WERI-Rb-1 (cell line): ENCODE measurements at places on chromosomes 11 and 22.

GRCh38 chr11:43419460-43419859 lies 60.7 kb downstream of the TTC17 start:
- DNase-seq, result no peak

DNA sequence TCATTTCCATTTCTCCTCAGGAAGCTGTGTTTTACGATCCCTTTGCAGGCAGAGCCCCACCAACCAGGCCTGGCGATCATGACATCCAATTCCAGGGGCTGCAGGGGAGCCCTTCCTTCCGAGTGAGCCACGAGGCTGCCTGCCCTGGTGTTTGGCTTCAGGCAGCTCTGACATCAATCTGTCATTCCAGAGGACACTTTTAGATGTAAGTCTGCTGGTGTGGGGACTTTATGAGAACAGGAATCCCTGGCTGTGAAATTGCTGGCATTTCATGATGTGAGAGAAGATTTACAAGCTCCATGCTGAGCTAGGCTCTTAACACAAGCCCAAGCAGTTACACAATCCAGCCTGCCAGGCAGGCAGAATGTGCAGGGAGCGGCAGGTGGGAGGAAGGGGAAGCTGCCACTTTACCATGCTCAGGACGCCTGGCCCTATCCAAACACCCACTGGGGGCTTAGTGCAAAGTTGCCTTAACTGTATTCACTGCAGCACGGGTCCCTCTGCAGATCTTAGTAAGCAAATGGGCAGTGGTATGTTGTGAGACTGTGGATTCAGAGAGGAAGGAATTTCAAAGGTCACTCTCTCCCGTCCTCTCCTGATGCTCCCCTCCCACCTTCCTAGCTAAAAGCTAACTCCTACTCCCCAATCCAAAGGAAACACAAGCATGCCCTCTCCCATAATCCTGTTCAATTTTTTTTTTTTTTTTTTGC lies 43.4 kb upstream of the MICAL2 start:
- DNase-seq, result no peak

DNA sequence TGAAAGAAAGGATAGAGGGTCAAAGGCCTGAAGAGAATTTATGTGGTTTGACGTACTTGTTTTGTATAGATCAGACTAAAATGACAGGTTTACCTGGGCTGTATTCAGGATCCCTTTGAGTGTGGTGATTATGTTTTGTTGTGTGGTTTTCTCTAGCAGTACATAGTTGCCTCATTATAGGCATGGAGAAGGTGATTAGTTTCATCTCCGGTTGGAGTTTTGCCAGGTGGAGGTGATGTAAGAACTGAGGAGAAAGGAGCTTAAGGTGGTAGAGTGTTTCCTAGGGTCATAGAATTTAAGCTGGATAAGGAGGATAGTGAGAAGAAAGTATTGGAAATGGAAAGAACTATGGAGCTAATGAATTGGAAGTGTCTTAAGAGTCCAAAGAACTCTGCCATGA lies 229.0 kb downstream of the TMEM135 start:
- DNase-seq, result no peak

DNA sequence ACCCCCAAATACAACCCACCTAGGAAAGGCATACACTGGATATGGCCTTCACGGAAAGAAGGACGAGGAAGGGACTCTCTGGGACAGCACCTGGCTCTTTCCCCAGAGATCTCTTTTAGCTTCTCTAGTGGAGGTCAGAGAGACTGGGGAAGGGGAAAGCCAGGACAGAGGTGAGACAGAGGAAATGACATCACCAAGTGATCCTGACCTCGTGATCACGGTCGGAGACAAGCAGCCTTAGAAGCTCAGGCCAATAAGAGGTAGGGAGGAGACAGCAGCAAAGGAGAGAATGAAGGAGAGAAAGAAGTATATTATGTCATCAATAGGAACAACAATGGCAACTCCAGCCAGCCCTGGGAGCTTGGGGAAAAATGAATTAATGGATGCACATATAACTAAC lies 15.4 kb upstream of the TMPRSS13 start:
- DNase-seq, result no peak

GRCh38 chr22:36544107-36544620 lies 15.2 kb upstream of the EIF3D start:
- no peak for DNase-seq

- no peak for DNase-seq
These were observed 5.9 kb downstream of the TMEM134 start for GRCh38 chr11:67463186-67463585.

DNA sequence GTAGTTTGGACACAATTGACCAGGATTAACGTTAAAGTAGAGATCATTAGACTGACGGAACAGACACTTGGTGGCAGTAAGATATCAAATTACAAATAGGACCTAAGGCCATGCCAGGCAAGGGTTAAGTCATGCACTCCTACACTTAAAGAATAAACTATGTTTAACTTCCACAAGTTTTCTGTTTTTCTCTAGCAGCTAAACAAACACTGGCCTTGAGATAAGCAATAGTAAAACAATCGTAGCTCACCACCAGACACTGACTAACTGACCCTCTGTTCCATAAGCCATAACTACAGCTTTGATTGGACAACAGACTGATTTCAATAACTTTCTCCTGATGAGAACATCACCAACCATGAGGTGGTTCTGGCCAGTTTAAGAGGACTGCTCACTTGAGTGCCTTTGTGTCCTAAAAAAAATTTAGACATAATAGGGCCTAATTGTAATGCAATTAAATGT lies 2.0 kb upstream of the CEP126 start:
- DNase-seq, result no peak

DNA sequence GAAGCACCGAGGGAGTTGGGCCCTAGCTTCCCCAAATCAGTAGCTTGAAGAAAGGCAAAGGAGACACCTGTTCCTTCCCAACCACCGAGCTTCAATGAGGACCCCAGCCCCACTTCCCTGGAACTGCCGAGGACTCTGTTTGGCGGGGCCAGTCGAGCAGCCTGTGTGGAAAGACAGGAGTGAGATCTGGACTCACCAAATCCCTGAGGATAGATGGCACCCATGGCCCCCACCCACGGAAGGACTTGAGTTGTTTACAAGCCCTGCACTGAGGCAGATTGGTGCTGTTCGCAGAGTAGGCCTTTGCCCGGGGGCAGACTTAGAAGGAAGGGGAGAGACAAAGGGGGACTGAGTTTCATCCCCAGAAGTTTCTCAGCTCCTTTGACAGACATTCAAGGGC lies 64.6 kb downstream of the FEZ1 start:
- DNase-seq, result peak; percentile 78

DNA sequence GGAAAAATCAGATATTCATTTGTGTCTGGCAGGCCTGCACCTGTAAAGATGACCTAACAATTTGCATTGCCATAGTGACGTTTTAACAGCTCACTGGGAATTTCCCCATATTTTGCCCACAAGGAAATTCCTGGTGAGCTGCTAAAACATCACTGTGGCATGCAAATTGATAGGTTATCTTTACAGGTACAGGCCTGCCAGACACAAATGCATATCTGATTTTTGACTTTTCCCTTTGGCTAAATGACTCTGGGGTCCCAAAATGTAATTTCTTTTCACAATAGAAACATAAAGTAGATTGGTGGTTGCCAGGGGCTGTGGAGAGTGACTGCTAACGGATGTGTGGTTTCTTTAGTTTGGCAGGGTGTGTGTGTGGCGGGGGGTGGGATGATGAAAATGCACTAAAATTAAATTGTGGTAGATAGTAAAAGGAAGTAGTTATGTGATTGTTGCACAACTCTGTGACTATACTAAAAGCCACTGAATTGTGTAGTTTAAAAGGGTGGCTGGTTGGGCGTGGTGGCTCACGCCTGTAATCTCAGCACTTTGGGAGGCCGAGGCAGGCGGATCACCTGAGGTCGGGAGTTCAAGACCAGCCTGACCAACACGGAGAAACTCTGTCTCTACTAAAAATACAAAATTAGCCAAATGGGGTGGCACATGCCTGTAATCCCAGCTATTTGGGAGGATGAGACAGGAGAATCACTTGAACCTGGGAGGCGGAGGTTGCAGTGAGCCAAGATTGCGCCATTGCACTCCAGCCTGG lies 18.5 kb upstream of the FEZ1 start:
- DNase-seq, result no peak

DNA sequence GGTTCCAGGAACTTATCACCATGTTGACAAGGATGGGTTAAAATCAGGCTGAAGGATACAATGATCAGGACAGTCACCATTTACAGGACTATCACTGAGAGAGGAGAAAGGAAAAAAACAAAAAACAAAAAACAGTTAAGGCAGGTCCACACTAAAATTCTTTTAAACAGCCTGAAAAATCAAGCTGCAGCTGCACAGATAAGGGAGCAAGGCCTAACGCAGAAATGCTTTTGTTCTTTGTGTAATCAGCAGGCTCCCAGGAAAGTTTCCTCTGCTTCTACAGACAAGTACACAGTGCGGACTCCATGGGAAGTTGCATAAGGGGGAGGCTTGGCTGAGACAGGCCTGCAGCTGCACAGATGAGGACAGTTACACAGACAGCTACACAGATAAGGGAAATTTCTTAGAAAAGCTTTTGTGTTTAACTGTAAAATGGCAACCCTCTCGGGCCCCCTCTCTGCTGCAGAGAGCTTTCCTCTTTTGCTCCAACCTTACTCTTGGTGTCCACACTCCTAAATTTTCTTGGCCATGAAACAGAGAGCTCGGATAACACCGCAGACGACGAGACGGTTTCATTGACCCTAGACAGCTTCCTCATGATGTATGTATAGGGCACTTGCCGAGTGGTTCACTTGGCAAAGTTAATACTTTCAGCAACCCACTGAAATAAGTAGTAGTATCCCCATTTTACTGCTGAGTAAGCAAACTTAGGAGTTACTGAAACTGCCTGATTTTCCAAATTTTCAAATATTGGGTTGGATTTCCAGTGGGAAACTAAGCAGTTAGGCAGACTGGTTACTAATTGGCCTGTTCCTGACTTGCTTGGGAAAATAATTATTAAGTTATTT lies 45.5 kb downstream of the PIWIL3 start:
- no peak for DNase-seq

DNA sequence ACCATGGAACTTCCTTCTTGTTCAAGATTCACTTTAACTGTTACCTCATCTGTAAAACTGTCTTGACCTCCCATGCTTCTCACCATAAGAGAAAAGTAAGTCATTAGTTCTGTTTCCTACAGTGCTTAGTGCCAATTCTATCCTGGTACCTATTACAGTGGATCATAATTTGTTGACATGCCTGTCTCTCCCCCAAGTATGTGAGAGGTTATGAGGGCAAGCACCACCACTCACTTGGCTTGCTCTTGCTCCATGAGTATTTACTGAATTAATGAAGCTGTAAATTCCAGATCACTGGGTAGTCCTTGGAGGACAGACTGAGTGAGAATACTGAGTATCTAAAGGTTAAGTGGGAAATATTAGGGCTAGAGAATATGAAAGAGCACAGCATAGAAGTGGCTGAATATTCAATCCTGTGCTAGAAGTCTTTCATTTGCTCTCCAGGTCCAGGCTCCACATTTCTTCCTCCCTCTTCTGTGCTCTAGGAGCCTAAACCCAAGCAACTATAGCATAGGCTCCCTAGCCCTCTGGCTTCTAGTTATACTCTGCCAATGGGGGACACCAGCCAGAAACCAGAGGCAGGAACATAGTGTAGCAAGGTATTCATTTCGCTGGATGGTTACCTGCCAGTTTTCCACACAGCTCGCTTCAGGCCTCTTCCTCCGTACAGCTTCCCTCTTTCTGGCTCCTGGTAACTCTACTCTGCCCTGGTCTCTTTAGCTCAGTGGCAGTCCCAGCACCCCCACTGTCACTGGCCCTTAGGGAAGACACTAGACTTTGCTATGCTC lies 118.2 kb upstream of the SLC5A12 start:
- DNase-seq, result no peak

- no peak for DNase-seq
These were observed 1044.3 kb upstream of the RAG2 start for GRCh38 chr11:37642296-37642695.

GRCh38 chr11:125910226-125910849 lies 6.0 kb downstream of the DDX25 start:
- no peak for DNase-seq

GRCh38 chr11:8709002-8709672 lies 26.5 kb downstream of the RPL27A start:
- no peak for DNase-seq

DNA sequence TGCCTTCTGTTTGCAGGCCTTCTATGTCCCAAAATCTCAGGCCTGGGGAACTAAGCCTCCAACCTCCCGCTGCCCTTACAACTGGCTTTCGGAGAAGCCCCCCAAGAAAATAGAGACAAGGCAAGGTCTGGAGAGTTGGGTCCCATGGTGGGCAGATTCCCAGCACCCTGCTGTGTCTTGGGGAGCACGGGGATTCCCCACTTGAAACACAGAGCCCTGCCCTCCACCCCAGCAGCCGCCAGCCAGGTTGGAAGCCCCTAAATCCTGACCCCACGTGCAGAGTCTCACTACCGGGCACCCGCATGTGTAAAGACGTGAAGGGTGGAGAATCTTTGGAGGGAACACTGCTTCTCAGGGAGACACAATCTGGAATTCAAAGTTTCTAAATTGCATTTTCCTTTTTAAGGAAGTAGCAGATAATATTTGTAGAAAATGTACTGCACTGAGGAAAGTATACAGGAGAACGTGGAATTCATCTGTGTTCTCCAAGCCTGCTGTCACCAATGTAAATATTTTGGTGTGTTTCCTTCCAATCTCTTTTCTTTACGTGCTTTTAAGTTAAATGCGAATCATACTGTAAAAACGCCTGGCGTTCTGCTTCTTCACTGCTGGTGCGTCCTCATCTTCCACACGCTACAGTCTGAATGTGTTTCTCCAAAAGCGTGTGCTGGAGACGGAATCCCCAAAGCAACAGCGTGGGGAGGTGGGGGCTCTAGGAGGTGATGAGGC lies 220.9 kb downstream of the BRD1 start:
- no peak for DNase-seq

DNA sequence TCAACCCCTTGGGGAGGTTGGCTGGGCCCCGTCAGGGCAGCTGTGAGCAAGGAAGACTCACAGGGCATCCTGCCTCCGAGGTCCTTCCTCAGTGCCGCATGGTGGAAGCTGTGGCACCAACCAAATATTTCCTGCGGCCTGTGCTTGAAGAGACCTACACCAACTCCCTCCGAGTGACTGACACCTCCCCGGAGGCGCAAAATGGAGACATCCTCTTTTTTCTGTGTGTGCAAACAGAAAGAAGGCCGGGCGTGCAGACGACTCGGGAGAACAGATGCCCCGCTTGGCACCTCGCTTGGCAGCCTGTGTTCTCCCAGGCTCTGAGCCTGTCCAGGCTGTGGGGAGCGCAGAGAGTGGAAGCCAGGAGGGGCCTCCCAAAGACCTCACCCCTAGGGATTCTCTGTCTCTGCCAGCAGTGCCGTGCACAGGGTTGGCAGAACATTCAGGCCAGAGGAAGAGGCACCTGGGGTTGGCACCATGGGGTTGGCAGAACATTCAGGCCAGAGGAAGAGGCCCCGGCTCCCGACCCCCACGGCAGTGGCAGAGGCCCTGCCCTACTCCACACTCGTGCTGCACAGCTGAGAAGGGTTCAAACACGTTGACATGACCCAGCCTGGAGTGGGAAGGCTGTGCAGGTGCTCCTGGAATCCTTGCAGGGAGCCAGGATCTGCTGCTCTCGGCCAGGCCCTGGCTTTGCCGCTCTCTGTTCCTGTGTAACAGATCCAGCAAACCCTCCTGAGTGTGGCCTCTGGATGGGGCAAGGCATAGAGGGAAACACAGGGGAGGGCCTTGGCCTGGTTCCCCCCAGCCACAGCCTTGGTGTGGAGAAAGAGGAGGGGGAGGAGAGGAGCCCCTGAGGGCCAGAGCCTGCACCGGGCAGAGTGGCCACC lies 805.5 kb downstream of the BRD1 start:
- DNase-seq, result no peak
